ENCODE measurements at places on chromosomes 4 and X.

DNA sequence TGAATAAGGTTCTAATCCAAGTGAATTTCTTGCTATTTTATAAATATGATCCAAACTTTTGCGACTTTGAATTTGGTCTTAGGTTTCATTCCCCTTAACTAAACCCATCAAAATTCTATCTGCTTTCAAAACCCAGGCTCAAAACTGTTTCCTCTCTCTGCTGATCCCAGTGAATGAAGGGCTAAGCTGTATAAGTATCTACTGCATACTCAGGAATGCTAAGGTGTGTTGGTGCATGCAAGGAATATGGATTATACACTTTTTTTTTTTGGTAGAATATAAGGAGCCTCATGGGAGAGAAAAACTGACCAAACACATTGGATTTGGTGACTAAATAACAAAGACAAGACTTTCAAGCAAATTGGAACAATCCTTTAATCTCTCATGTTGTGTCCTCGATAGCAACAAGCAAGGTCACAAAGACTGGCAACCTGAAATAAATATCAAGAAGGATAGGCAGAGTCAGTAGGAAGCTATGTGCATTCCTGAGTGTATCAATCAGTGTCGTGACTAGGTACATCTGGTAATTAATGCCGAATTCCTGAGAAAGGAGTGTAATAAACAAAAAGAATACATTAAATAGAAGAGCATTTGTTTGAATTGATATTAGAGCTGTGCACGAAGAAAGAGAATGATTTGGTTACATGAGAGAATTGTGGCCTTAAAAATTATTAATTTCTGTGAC is 74.3 kb upstream of the KCTD8 start:
- no peak for DNase-seq

GRCh38 chr4:22030881-22031280 is 82.3 kb upstream of the KCNIP4 start:
- no peak for DNase-seq

DNA sequence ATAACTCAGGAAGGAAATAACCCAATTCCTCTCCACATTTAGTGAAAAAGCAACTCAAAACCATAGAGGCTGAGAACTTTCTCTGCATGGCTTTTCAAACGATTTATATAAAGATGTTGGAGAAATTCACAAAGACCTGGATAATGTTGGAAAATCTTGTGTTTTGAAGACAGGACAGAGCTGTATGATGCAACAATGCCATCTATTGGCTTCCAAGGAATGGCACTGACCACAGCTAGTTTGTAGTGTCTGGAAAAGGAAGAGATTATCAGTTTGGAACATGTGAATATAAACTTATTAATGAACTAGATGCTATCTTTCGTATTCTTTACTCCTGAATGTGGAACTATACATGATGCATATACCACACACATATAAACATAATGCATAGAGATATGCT is 503.6 kb downstream of the IL1RAPL1 start:
- DNase-seq: no peak

- DNase-seq: no peak
Observed at GRCh38 chrX:37767430-37767829, 12.4 kb upstream of the CYBB start.

DNA sequence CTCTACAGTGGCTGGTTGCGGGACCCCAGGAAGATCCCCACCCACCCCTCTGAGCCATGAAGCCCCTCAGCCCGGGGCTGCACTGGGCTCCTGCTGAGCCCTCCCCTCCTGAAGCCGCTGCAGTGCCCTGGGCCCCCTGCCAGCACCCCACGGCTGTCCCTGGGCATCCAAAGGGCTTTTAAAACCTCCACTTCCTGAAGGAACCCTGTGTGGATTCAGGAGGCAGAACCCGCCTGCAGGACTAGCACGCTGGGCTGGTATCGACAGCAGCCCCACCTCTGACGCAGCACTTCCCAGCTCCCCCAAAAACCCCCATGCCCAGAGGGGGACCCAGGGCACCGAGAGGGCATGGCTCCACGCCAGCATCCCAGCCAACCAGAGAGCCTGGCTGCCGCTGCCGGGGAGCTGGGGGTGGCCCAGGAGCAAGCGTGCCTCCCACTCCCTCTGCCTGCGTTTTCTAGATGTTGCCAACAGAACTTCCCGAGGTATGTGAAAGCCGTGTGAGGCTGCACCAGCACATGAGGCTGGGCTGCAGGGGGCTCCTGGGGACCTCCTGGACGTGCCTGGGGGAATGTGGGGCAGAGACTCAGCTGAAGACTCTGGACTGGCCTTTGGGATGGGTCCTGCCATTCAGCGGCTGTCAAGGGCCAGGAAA is 6.3 kb downstream of the MXD4 start:
- peak; percentile 30 for DNase-seq

DNA sequence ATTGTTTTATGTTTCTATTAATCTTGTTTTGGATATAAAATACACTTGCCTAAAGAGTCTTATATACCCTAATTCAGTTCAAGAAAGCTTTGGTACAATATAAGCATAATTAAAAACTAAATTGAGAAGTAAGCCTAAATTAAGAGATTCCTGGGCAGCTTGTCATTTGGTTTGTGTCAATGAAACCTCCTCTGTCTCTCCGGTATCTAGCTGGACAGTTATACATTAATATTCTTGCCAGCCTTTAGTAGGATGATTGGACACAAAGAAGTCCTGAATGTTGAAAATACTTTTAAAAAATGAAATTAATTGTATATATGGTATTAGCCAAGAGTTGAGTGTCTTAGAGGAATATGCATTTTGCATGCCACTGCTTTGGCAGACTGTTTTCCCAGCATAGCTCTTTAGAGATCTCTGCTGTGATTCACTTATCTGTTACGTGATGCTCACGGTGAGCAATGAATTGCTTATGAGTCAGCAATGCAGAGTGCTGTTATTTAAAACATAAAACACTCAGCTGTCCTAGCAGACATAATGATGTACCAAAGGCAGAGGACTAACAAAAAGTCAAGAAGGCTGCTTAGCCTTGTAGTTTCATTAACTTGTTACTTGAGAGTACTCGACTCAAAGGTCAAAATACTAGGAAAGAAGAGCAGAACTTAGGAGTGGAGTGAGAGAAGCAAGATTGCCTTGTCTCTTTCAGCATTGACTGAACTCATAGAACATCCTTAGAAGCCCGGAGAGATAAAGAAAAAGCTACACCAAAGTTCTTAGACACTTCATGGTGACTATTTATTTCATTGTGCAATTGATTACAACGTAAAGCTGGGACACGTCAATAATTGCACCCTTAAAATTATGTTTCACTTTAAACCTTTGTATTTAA is 1296.1 kb upstream of the PCDH7 start:
- no peak for DNase-seq

DNA sequence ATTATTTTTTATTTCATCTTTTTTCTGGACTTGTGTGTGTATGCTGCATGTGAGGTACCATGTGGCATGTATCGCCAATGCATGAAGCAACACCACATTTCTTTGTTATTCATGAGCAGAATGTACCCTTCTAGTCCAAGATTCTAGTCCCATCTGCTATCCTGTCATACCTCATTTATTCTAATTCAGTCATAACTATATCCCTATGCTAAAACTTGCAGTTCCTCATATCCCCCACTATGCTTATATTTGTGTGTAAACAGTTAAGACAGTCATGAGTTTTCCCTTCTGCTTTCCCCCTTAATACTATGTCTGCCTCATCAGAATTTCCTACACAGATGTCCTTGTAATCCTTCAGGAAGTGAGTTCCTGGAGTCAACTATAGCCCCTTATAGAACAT is 19.7 kb downstream of the OCRL start:
- no peak for DNase-seq

Data from NCI-H2081 (cell line).